Activated CD8-positive, alpha-beta memory T cell treated with anti-CD3 and anti-CD28 coated beads for 24 hours (primary cell): ENCODE measurements at places on chromosomes 7 and 10.

DNA sequence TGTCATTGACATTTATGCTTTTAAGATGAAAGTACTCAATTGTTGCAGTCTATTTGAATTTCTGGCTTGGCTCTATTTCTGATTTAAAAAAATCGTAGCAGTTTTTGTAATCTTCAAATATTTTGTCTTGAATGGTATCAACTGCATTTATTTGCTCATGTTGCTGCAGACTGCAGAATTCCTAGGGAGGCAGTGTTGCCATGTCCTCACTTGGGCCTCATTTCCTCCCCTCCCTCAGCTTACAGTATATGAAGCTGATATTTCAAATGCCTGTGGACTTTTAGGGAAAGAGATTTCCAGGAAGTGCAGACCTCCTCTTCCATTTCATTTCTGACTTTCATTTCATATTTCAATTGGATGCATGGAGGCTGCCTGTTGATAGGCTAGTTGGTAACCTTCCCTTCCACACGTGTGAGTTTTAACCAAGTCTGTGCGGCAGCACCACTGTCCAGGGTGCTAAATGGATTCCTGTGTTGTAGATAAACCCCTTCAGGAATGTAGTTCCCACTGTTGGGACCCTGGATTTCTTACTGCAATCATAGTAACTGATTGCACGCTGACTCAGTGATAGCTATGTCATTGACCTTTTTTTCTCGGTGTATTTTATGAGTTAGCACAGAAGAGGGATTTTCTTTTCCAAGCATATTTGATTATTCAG lies 17.5 kb downstream of the VPS50 start:
- DNase-seq = no peak

GRCh38 chr7:11750191-11750590 lies 81.8 kb downstream of the THSD7A start:
- DNase-seq = no peak

- DNase-seq = peak; percentile 37
These were observed 51.5 kb upstream of the SHH start for GRCh38 chr7:155863721-155864151.

GRCh38 chr7:132964876-132965275 lies 117.0 kb downstream of the CHCHD3 start:
- DNase-seq = no peak

DNA sequence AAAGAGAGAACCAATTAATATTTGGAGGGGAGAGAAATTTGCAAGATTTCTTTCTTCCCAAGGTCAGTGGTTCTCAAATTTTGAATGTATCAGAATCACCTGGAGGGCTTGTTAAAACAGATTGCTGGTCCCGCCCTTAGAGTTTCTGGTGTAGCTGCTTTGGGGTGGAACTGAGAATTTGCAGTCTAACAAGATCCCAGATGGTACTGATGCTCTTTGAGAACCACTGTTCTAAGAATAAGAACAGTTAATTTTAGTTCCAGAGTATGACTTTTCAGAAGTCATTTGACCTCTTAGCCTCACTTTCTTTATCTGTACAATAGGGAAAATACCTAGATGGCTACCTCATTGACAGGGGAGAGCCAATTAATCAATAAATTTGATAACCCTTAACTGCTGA lies 161.6 kb downstream of the PRKG1 start:
- DNase-seq = no peak

- DNase-seq = no peak
These were observed 982.0 kb downstream of the SORCS1 start for GRCh38 chr10:106182542-106182941.

- no peak for DNase-seq
These were observed 67.8 kb downstream of the PTEN start for GRCh38 chr10:87930934-87931835.

DNA sequence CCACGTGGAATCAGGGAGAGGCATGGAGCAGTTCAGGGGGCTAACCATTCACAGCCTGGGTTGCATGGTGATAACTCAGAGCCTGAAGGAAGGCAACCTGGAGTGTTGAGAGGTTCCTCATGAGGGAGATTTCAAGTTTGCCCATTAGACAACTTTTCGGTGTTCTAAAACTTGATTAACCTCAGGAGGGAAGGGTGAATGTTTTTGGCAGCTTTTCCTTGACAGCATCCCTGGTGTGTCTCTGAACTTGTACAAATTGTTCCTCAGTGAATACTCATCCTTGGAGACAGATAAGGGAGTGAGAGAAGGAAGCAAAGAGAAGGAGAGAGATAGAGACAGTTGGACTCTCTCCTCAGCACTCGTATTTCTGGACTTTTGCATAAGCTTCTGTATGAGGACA lies at the start of gene OR9A4:
Gene OR9A4, plus strand, starts transcription at position 301 of the 400 bp plus-strand sequence. CDS start 2,477 bp downstream, outside the sequence.
- no peak for DNase-seq

GRCh38 chr7:117782761-117783160 lies 90.5 kb downstream of the CTTNBP2 start:
- no peak for DNase-seq

GRCh38 chr10:1715821-1716220 lies 21.5 kb downstream of the ADARB2 start:
- DNase-seq = no peak

DNA sequence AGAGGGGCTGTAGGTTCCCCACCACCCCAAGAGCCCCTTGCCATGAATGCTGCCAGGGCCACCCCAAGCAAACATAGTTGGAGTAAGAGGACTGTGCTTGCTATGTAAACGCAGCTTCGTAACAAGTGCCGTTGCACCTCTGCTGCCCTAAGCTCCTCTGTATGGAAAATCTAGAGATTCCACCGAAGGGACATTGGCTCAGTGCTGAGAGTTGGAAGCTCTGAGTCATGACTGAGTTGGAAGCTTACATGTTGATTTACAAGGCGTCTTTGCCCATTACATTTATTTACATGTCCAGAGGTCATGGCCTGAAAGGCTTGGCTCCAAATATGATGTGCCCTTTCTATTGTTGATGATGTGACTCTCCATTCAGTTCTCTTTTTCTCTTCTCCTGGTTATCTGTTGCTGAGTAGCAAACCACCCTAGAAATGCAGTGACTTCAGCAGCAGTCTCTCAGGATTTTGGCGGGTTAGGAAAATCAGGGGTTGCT lies 233.1 kb upstream of the TCF7L2 start:
- no peak for DNase-seq

- no peak for DNase-seq
These were observed 538.7 kb downstream of the REEP3 start for GRCh38 chr10:64059884-64060283.

DNA sequence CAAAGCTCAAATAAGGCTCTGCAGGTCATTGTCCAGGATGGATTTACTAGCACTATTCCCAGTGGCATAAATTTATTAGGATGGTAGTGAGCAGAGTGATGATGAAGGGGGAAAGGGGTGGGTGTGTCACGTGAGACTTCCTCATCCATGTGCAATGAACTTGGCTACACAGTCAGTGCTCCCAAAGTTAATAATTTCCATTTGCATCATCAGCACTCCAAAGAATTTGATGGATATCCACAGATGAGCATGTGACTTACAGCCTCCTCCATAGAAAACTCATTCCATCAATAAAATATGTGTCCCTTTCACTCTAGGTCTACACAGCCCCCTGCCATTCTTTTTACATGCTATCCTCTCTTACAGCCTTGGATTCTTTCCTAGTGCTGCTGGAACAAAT lies 142.6 kb upstream of the PLPP4 start:
- DNase-seq = no peak
